ENCODE measurements at places on chromosomes 5 and 9.

- DNase-seq, result no peak
Measured at GRCh38 chr5:133294380-133294779, 242.6 kb downstream of the HSPA4 start.

- no peak for DNase-seq
Measured at GRCh38 chr5:407801-408268, 35.1 kb upstream of the EXOC3 start.

GRCh38 chr5:73280821-73281746 is 108.1 kb downstream of the TMEM174 start:
- DNase-seq, result peak; percentile 74

GRCh38 chr5:154962494-154962893 is 21.6 kb downstream of the MRPL22 start:
- no peak for DNase-seq

GRCh38 chr5:96716007-96716406 is 53.8 kb downstream of the CAST start:
- DNase-seq, result no peak

DNA sequence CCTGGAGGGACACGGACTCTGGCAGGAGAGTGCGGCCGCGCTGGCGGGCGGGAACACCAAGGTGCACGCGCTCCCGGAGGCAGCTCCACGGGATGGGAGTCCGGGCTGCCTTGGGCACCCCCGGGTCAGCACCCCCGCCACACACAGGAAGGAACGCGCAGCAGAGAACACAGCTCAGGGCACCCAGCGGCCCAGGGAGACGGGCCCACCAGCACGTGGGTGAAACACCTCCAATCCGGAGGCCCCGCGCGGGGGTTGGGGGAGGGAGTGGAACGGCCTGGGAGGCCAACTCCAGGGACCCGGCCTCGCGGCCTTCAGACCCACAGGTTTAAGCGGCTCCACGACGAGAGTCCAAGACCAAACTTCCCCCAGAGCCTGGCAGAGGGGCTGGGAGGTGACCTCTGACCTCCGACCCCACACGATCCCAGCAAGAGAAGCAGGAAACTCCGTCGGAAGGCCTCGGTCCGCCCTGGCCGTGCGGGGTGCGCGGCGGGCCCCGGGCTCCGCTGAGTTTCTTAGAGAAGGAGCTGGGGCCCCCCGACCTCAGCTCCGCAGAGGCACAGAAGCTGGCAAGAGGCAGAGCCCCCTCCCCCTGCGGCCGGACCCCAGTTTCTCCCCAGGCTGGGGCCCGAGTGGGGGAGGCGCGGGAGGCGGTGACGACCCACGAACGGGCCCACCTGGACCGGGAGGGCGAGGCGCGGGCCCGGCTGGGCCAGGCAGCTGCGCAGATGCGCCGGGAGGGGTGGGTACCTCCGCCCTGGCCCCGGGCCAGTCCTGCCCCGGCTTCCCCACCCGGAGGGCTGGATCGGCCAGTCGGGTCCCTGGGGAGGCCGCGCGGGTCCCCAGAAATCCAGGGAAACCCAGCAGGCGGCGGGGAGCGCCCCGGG is 851 bp downstream of the NACC2 start:
- peak; percentile 54 for DNase-seq

Data from fibroblast of pulmonary artery (primary cell).